ENCODE measurements at places on chromosomes 13 and 19.

- no peak for DNase-seq
Measured at GRCh38 chr19:15290166-15290565, 42.2 kb downstream of the BRD4 start.

DNA sequence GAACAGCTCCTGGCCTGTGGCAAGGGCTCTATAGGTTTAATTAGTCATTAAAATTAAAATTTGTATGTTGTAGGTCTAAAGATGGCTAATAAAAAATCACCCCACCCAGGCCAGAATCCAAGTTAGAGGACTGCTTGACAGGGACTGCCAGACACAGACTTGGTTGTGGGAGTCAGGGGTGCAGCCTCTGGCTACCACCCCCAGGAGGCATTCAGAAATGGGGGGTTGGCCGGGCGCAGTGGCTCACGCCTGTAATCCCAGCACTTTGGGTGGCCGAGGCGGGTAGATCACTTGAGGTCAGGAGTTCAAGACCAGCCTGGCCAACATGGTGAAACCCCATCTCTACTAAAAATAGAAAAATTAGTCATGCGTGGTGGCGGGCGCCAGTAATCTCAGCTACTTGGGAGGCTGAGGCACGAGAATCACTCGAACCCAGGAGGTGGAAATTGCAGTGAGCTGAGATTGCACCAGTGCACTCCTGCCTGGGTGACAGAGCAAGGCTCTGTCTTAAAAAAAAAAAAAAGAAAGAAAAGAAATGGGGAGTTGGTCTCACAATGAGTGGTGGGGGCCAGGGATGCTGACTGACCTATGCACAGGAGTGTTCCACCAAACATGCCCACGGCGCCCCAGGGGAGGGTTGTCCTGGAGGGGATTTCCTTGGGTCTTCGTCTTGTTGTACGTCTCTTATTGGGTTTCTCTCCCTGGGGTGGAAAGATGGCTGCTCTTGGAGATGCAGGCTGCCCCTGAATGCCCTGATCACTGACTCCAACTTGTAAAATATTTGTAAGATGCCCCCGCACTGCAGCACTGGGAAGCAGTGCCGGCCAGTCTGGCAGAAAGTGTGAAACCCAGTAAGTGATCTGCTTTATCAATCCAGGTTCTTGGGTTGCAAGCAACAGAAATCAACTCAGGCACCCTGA lies 68.8 kb downstream of the SIPA1L3 start:
- no peak for DNase-seq

GRCh38 chr13:110838116-110838515 lies 76.8 kb downstream of the ANKRD10 start:
- DNase-seq = no peak

- no peak for DNase-seq
Measured at GRCh38 chr13:45396533-45397095, 21.6 kb downstream of the SLC25A30 start.

GRCh38 chr13:43493496-43494000 lies 293.2 kb downstream of the ENOX1 start:
- DNase-seq = no peak

- DNase-seq = no peak
Measured at GRCh38 chr19:35351411-35352176, 3.9 kb downstream of the FFAR1 start.

DNA sequence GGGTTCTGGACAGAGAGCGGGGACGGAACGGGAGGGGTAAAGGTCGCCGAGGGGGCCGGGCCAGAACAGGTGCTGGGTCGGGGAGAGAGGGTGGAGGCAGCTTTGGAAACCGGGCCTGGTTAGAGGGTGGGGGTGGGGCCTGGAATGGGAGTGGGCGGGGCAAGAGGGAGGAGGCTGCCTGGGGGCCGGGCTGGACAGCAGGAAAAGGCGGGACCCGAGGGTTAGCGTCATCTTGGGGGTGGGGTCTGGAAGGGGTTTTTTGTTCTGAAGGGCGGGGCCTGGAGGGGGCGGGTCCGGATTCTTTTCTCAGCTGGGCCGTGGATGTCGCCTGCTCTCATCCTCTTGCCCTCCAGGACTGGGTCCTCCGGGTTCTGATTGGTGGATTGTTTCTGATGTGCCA lies 4.3 kb upstream of the ZNF813 start:
- DNase-seq = no peak

- DNase-seq = no peak
Measured at GRCh38 chr13:50033725-50034124, 18.5 kb downstream of the KCNRG start.

DNA sequence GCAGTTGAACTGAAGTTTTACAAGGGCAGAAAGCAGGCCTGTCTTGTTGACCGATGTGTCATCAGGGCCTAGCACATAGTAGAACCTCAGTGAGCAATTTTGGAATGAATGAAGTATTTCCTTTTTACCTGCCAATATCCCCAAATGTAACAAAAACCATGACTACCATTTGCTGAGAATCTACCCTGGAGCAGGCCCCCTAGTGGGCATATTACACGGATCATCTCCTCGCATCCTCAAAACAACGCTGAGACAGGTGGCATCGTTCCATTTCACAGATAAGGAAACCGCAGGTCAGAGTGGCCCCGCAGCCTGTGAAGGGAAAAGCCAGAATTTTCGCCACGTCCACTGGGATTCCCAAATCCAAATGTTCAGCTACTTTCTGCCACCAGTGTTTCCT lies 77.9 kb downstream of the CACNA1A start:
- no peak for DNase-seq

DNA sequence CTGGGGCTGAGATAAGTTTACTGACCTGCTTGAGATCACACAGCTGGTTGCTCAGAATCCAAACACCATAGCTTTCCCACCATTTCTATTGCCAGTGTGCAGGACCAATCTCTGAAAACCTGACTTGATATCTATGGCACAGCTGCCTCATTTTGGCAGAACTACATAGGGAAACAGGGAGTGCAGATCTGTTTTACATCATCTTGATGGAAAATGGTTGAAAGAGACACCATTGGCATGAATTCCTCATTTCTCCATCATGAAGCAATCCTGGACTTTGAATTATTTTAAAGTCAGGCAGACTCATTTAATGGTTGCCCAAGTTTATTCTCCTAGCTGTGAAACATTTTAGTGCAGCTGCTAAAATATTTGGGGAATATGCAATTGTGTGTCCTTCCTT lies 1628.2 kb upstream of the SLC10A2 start:
- no peak for DNase-seq

- DNase-seq = no peak
Measured at GRCh38 chr19:31264041-31264778, 85.0 kb downstream of the TSHZ3 start.

DNA sequence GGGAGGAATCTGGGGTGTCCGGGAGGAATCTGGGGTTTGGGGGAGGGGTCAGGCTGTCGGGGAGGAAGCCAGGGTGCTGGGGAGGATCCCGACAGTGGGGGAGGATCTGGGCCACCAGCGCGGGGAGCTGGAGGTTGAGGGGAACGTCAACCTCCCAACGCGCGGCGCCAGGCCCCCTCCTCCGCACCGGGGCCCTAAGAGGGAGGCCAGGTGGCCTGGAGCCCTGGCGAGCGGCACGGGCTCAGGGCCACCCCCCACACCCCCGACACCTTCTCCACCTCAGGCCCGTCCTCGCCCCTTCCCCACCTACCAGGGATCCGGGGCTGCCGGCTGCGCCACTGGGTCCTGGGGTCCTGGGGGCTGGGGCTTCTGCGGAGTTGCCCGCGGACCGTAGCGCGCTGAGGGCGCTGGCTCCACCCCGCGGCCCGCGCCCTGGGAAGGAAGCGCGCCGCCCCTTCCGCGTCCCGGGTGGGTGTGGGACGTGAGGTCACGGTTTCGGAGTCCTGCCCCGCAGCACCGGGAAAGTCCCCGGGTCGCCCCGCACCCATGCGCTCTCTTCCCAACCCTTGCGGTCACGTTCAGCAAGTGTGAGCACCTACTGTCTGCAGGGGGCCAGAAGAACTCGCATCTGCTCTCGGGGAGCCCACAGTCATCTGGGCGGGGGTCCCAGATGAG lies at the start of gene TICAM1:
TICAM1 (minus strand) TSS at position 409 of the 675 bp plus-strand sequence. CDS start 13,335 bp downstream, outside the sequence.
- DNase-seq = no peak

DNA sequence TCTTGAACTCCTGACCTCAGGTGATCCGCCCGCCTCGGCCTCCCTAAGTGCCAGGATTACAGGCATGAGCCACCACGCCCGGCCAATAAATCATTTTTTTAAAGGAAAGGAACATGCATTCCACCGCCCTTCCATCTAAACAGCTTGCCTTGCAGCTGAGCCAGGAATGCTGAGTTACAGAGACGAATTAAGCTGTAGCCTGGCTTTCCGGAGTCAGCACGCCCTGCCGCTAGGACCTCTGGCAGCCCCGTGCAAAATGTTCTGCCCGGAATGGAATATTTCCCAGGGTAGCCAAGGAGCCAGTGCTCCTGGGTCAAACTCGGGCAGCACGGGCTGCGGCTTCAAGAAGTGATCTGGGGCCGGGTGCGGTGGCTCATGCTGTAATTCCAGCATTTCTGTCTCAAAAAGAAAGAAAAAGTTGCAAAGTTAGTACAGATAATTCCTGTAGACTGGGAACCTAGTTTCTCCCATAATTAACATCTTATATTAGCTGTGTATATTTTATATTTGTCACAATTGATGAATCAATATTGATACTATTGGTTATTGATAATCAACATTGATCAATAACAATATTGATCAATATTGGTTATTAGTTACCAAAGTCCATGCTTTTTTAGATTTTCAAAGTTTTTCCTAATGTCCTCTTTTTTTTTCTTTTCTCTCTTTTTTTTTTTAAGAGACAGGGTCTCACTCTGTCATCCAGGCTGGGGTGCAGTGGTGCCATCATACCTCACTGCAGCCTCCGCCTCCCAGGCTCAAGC lies 19.2 kb downstream of the ATCAY start:
- DNase-seq = no peak

DNA sequence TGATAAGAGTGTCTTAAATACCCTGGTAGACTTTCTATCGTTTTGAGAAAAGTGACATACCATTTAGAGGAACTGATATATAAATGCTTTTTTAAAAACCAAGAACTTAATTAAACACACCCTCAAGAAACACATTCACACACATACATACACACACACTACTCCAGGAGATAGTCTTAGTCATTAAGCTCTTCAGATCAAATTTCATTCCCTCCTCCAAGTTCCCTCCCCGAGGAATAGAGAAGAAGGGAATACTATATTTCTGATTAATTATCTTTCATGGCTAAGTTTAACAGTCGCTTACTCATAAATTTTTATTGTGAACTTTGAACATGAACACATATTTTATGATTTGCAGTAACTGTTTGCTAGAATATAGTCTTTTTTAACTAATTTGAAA lies 1109.5 kb downstream of the SLITRK1 start:
- DNase-seq = no peak

DNA sequence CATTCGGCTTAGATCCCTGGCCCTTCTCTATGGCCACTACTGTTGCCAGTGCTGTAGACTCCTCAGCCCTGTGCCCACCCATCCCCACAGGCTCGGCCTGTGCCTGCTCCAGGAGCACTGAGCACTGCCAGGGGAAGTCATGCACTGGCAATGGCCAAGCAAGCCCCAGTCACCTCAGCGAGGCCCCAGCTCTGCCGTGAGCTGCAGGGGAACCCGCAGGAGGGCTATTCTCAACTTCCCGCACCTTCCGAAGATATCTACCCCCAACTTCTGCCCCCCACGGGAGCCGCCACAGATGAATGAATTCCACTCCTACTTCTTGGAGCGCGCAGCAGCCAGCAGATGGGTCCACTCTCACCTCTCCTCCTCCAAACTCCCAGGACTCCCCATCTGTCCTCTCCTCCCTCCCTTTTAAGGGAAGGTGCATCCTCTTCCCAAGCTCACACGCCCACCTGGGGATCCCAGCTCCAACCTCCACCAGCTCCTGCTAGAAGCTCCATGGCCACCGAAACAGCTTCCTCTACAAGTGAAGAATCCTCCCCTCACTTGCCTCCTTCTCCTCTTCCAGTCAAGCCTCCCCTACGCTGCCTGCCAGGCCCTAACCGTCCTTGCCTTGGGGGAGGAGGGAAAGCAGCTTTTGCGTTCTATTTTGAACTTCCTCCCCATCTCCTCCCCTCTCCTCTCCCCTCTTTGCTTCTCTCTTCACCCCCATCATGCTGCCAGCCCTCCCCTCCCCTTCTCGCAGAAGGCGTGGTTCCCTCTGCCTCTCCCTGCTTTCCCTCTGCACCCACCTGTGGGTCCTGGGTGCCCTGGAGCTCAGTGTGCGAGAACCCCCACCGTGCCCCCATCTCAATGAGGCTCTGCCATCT lies 52.2 kb downstream of the PEPD start:
- no peak for DNase-seq

GRCh38 chr13:113729187-113730019 lies 29.6 kb upstream of the TMEM255B start:
- DNase-seq = no peak

DNA sequence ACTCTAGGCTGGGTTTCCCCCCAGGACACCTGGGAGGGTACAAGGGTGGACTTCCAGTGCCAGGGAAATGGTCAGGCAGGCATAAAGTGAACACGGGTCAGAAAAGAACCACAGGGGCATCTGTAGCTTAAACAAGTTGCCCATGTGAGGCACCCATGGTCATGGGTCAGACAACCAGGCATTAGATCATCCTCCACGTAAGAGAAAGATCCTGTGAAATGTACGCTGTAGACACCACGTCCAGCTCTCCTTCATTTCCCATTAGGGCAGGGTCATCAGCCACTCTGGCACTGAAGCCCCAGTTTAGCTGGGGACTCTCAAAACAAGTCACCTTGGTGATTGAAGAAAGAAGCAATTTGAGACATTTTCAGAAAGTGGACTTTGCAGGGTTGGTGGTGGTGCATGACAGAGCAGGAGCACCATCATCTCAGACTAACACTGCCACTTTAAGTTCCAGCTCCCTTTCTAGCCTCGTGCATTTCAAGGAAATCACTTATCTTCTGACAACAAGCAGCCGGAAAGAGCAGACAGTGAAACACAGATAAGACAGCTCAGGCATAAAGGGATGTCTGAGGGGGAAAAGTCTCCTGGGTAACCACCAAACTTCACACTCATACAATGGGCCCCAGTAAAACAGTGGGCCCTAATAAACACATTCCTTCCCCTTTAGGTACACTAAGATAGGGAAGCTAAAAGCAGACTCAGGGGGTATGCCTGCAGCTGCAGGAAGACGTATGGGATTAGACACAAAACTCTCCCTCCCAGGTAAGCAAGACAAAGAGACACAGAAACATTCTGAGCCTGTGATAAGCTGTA lies 16.1 kb upstream of the SIGLEC6 start:
- no peak for DNase-seq
